ENCODE measurements at places on chromosomes 2 and 18. TPM values are rescaled to one million over a fixed set of nuclear protein-coding genes. Genes with fewer than 3 reads are reported as not detected.
A peak's percentile ranks its signal among the peaks of the same experiment; 100 is the strongest.

GRCh38 chr18:42640160-42640559, 475.3 kb downstream of the RIT2 start:
- no peak for DNase-seq

DNA sequence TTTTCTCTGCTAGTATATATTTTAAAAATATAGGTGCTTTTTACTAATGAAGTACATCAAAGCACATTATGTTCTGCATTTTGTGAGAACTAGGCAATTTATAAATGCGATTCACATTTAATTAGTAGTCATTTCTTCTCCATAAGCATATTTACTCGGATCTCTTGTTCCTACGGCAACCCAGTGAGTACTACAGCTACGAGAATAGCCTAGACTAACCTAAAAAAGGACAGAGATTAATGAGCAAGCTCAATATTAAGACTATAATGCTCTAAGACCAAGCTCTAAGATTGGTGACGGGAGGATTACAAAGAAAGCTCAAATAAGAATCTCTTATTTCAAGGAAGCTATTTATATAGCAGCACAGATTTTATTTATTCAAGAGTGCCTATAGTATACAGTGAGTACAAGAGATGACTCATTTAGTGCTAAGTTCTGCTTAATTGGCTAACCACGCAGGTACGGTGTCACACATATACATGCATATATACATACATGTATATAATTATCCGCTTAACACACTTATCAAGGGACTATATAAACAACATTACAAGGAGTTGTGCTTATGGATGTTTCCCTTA, 364.7 kb downstream of the GPD2 start:
- DNase-seq = peak; percentile 41

- DNase-seq = peak; percentile 8
Measured at GRCh38 chr2:73232403-73233153, 461 bp downstream of the PRADC1 start.

DNA sequence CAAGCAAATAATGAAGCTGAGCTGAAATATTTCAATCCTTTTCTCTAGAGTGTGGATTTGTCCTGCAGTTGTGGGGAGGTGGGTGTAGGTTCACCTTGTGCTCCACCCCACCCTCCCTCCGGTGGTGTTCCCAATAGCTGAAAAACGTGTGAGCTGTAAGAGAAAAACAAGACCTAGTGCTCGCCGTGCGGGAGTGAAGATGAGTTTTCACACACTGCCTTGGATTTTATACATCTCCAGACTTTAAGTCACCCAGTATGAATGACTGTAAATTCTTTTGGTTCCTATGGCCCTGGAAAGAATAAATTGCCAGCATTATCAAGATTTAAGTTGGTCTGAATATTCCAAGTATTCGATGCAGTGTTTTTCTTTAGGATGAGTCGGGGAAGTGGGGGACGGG, 1.9 kb upstream of the SOX11 start:
- peak; percentile 60 for DNase-seq

DNA sequence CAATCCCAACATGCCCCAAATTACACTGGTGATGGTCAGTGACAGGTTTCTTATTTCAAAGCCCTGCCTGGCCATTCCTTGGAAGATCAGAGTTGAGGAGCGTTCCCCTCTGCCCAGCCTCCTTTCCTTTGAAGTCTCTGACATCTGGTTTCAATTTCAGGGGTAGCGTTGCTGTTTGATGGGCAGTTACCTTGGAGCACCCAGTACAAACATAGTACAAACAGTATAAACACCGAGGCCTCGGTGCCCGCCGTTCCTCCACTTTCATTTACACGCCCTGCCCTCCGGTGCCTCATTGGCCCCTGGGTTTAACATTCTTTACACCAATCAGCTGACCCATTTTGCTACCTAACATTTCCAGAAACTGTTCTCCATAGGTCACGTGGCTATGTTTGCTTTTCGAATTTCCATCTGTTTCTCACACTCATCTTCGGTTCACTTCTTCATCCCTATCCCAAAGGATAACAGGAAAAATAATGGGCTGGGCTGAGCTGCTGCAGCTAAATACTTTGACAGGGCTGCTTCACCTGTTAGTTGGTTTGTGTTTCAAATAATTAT, 65.6 kb downstream of the NRP2 start:
- DNase-seq = no peak

DNA sequence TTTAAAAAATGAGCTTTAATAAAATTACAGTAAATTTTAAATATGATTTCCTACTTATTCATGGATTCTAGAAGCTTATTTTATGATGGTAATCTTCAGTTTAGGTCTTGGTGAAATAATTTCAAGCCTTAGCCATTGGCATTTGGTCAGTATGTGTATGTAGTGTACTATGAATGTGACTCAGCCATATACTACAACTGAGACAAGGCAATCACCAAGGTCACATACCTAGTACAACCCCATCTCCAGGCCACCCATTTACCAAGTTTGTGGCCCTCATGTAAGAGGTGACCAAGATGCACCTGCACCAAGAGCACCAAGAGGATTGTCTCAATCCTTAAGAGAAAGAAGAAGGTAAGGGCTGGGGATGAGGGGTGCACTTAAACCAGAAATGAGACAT, 54.8 kb upstream of the FRZB start:
- no peak for DNase-seq

DNA sequence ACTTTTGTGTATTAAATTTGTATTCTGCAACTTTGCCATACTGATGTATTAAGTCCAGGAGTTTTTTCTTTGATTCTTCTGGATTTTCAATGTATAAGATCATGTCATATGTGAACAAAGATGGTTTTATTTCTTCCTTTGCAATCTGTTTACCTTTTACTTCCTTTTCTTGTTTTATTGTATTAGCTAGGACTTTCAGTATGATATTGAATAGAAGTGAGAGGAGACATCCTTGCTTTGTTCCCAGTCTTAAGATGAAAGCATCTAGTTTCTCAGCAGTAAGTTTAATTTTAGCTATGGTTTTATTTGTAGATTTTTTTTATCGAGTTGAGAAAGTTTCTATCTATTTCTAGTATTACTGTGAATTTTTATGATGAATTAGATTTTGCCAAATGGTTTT, 25.5 kb downstream of the VRK2 start:
- DNase-seq = no peak

DNA sequence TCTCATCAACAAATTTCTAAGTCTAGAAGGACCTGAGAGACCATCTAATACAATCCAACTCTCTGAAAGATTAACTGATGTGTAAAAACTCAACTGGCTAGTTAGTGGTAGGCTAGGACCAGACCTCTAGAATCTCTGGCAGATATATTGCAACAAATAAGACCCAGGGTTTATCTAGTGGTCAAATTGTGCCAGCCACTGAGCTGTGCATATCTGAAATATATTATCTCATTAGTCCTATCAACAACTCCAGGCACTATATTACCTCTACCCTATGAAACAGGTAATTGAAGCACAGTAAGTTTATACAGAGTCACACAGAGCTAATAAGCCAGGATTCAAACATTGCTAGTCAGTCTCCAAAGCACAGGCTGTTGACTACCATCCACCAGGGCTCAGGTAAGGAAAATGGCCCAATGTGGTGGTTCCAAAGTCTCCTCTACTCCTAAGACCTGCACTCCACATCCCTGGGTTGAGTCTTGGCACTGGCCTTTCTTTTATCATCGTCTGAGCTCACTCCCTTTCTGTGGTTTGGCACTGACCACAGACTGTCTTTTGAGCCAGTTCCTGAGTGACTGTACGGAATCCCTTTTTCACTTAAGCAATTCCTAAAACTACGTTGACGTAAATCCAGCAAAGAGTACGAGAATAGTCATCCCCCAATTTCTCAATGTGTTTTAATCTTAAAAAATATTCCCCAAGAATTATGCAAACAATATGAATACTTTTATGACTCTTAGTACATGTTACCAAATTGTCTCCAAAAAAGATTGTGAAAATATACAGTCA, 11.9 kb upstream of the PID1 start:
- no peak for DNase-seq

Gene AFG3L2
- 82.7 TPM for total RNA-seq

GRCh38 chr2:187719510-187719909, 165.3 kb upstream of the TFPI start:
- no peak for DNase-seq

GRCh38 chr2:121977326-121977725, 221.9 kb downstream of the TSN start:
- no peak for DNase-seq

Gene TMEM200C
- 1.4 TPM for total RNA-seq

- DNase-seq = peak; percentile 17
Measured at GRCh38 chr2:62424899-62425298, 81.1 kb downstream of the TMEM17 start.

- no peak for DNase-seq
Measured at GRCh38 chr2:37892436-37893114, 32.5 kb upstream of the RMDN2 start.

Data from tongue (tissue), 3 donors.